CD4-positive, alpha-beta T cell treated with Interleukin-17A for 4 hours (primary cell): ENCODE measurements at places on chromosomes 1 and 21.

- DNase-seq, result no peak
These were observed 8.6 kb upstream of the COL6A2 start for GRCh38 chr21:46089285-46089684.

DNA sequence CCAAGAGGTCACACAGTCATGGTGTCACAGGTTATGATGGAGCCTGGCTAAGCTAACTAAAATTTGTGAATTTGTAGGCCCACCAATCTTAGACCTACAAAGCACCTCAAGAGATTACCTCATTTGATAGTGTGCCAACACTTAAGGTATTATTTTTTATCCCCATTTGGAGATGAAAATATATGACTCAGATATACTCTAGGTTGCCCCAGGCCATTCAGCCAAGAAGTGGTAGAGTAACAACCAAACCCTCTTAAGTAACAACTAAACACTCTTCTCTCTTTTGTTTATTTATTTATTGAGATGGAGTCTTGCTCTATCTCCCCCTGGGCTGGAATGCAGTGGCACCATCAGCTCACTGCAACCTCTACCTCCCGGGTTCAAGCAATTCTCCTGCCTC lies 14.3 kb downstream of the NPL start:
- DNase-seq, result no peak

GRCh38 chr1:33425900-33426299 lies 5.0 kb downstream of the PHC2 start:
- DNase-seq, result no peak

DNA sequence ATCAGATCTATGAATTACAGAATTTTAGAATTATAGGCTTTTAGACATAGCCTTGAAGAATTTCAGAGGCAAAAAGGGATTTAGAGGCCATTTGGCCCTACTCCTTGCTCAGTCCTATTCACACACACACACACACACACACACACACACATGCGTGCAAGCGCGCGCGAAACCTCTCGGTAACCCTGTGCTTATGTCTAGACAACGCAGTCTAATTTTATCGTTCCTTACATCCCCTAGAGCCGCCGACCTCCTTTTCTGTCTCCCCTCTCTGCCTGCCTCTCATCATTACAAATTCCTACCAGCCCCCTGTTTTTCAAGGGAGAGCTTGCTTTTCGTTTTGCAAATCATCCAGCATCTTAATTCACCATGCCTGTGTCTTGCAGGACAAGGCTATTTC lies 252.1 kb downstream of the FOXD2 start:
- DNase-seq, result no peak

- no peak for DNase-seq
These were observed 462 bp upstream of the RXRG start for GRCh38 chr1:165445388-165445787.

DNA sequence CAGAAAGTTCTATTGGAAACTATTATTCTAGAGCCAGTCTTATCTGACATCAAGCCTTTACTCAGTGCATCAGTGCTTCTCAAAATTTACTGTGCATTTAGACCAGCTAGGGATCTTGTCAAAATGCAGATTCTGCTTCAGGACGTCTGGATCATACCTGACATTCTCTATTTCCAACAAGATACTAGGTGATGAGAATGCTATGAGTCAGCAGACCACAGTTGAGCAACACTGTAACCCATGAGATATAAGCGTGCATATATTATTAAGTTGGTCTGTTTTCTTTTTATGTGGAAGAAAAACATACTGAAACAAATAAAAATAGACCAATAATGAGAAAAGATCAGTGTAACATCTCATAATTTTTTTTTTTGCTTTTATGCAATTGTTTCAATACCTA lies 40.4 kb upstream of the KCNH1 start:
- DNase-seq, result no peak

- no peak for DNase-seq
These were observed 18.4 kb downstream of the RIT1 start for GRCh38 chr1:155892796-155893195.

GRCh38 chr21:45460011-45460565 lies 55.1 kb downstream of the COL18A1 start:
- no peak for DNase-seq

DNA sequence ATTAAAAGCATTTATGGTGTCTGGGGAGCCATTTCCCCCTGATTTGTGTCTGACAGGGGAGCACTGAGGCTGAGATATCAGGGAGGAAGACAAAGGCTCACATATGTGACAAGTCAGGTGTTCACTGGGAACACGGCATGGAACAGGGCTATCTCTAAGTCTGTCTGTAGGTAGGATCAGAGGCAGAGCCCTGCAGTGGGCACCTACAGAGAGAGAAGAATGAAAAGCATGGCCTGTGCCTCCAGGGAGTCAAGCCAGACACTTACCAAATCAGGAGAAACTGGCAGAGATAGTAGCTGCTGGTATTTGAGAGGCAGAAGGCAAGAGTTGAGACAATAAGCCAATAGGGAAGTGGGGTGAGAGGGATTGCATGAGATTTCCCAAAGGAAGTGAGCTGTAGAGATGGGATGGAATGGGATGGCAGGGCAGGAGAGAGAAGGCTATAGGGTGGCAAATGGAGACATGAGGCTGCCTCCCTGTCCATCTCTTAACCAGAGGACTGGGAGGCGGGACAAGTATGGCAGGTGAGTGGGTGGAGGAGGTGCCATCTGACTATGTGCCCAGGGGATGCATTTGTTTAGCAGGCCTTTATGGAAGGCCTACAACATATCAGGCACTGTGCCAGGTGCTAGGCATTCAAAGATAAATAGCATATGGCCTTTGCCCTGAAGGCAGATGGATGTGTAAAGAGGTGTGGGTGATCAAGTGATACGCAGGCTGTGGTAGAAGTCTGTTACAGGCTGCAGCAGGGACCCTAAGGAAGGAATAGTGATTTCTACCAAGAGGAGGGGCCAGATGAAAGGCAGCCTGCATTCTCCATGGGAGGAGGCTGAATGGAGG lies 136.2 kb upstream of the IPO9 start:
- DNase-seq, result no peak

GRCh38 chr1:16387201-16388188 lies 20.5 kb downstream of the SZRD1 start:
- no peak for DNase-seq

DNA sequence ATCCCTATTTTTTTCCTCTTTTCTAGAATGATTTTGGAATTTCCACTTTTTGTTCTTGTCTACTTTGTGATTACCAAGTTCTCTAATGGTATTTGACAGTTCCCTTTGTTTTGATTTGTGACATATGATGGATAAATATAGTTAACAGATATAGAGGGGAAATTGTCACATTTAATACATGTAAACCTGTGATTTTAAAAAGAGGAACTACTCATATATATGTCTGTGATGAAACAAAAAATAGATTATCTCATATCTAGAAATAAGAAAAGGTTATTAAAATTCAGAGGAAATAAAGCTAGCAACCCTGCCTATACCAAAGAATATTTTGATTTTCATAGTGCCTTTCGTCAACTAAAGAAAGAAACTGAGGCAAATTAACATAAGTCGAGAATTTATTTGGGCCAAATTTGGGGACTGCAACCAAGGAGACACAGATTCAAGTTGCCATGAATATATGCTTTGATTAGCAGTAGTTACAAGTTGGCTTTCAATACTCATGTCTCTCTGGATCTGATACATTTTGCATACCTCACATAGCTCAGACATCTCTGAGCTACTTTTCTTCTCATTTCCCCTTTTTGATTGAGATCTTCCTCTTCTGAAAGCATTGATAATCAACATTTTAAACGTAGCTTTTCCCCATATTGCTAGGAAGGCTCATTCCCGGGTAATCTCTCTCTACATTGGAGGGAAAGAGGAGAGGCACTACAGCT lies 15.6 kb upstream of the C21orf91 start:
- no peak for DNase-seq

DNA sequence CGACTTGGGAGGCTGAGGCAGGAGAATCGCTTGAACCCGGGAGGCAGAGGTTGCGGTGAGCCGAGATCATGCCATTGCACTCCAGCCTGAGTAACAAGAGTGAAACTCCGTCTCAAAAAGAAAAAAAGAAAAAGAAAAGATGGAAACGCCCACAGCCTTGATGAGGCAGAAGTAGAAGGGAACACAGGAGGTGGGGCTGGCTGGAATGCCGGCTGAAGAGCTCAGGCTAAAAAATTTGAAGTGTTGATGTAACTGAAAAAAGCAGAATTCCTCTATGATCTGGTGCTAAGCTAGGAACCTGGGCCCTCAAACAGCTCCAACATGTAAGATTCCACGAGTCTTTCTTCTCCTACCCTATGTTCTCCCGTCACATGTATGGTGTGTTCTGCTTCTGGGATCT lies 53.6 kb downstream of the SLC66A1 start:
- no peak for DNase-seq

GRCh38 chr1:41053316-41053715 lies 31.8 kb upstream of the SLFNL1 start:
- no peak for DNase-seq

GRCh38 chr1:202890392-202890791 lies 1.4 kb upstream of the RABIF start:
- no peak for DNase-seq

DNA sequence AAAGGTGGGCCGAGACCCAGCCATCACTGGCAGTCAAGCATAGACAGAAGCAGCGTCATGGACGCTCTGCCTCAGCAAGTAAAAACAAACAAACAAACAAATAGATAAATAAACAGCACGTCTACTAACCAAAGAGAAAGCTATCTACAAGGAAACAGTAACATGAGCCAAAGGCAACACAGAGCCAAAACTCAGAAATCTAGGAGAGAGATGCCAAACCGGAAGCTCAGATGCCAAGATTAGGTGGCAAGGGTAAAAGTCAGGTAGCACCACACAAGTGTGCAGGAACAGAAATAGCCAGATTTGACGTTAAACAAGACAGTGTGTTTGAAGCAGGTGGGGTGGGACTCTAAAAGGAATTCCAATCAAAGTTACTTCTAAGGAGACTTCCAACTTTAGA lies 448.3 kb upstream of the NFIA start:
- no peak for DNase-seq

GRCh38 chr1:172895050-172895460 lies 155.7 kb downstream of the TNFSF18 start:
- peak; percentile 45 for DNase-seq

- no peak for DNase-seq
These were observed 37.6 kb upstream of the LMO4 start for GRCh38 chr1:87291107-87291506.

DNA sequence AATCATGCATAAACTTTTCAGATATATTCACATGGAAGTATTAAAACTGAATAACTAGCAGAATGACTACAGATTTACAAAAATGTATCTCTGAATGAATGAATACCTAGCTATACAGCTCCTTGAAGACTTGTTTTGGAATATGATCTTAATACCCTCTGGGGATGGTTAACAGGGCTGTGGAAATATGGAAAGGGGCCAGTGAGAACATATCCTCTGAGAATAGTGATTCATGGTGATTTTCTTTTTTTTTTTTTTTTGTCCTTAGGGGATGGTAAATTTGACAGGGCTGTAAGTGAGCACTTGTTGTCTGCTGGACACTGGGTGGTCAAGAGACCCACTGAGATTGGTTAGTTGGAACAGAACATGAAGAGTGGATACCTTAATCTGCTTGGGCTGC lies 80.7 kb upstream of the HP1BP3 start:
- no peak for DNase-seq

DNA sequence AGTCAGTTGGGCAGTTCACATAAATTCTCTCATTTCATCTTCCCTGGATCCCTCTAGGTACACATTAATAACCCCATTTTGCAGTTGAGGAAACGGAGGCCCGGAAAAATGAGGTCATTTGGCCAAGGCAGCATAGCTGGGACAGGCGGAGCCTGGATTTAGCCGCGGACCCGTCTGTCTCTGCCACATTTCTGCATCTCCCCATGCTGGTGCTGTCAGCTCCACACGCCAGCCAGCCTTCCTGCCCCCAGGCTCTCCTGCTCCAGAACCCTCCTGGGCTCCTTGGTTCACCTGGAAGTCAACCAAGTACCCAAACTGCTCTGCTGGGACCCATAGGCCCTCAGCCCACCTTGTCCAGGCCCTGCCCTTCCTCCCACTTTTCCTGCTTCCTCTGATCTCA lies 7.6 kb downstream of the FOXO6 start:
- DNase-seq, result no peak

DNA sequence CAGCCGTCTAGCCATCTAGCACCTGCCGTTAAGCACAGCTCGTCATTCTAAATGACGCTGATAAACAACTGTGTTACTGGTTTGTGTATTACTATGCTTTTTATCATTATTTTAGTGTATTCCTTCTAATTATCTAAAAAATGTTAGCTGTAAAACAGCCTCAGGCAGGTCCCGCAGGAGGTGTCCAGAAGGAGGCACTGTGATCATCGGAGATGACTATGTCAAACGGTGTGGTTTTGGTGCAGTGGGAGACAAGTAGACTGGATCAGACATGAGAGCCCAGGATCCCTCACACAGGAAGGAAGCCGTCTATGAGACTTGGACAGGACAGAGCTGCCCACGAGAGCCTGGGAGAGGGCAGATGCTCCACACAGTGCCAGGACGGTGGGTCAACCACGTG lies 55.3 kb upstream of the COL6A1 start:
- no peak for DNase-seq

DNA sequence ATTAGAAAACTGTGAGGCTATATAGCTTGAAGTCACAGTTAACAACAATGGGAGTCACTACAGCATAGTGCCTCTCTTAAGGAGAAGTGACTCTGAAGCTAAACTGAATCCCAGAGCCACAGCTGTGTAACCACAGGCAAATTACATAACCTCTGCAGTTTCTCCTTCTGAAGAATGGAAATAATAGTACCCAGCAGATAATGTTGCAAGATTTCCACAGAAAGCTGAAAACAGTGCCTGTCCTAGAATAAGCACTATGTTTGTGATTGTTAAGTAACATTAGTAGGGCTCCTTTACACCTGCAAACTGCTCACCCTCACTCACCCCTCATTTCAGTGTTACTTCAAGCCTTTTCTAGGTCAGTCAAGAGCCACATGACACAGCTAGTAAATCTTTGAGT lies 886.7 kb downstream of the PLA2G4A start:
- no peak for DNase-seq

GRCh38 chr1:20370698-20371097 lies 80.0 kb downstream of the VWA5B1 start:
- no peak for DNase-seq

- DNase-seq, result no peak
These were observed 358.1 kb downstream of the LRRIQ3 start for GRCh38 chr1:73839922-73840321.

DNA sequence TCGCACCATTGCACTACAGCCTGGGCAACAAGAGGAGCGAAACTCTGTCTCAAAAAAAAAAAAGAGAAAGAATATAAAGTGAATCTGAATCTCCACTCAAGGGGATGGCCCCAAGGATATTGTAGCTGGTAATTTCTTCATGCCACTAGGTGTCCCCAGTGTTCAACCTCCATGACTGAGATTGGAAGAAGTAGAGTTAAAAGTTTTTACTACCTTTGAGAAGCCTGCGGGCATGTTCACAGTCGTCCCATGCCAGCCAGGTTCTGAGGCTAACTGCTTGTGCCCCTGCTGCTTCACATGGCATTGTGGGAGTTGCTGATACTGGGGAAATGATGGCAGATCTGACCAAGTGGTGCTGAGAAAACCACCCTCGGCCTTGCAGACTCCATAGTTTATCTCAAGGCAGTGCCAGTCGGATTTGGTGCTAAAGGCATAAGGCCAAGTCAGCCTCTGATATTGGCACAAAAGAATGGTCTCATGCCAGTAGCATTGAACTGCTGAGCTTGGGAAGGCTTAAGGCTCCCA lies 10.8 kb upstream of the SHISA4 start:
- peak; percentile 14 for DNase-seq

GRCh38 chr1:52752484-52752826 lies 26.2 kb downstream of the ZYG11B start:
- DNase-seq, result no peak
